ENCODE measurements at places on chromosomes 6 and 20. TPM values are rescaled to one million over a fixed set of nuclear protein-coding genes. Genes with fewer than 3 reads are reported as not detected.

The PAK5 gene
- total RNA-seq = not detected

The TDRD6 gene
- not detected for total RNA-seq

The SYNDIG1 gene
- not detected for total RNA-seq

The PI3 gene
- not detected for total RNA-seq

The KCNG1 gene
- total RNA-seq = not detected

The TRIM15 gene
- total RNA-seq = not detected

The HCK gene
- total RNA-seq = 0.61 TPM

The PLCB1 gene
- total RNA-seq = 6.2 TPM

DNA sequence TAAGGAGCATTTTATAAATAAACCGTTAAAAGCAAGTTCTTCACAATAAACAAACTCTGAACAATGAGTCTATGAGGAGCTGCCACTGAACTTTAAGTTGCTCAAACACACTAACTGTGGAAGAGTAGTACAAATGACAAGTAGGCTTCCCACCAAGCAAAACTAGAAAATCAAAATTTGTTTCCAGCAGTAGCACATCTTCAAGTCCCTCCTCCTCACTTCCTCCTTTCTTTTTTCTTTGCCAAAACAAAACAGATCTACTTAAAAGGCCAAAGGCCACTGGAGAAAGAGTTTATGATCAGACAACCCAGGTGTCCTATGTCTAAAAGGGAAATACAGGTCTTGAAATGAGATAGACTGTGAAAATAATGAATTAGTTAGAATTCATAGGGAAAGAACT, 17.1 kb upstream of the FAM135A start:
- no peak overlapping the region for H3K27ac ChIP-seq
- H3K4me3 ChIP-seq = no peak overlapping the region

GRCh38 chr20:55166063-55166462, 690.7 kb downstream of the DOK5 start:
- no peak overlapping the region for H3K4me3 ChIP-seq
- no peaks in the 10 kb centered on the region for H3K36me3 ChIP-seq
- H3K4me1 ChIP-seq = no peaks in the 10 kb centered on the region
- no peaks in the 10 kb centered on the region for H3K27me3 ChIP-seq
- no peak overlapping the region for H3K27ac ChIP-seq

- peaks cover 19% of the 10 kb centered on the region for H3K4me1 ChIP-seq
- no peak overlapping the region for H3K4me3 ChIP-seq
- peaks cover 12% of the 10 kb centered on the region for H3K36me3 ChIP-seq
- no peak overlapping the region for H3K27ac ChIP-seq
Observed at GRCh38 chr6:4820704-4821276, 44.6 kb downstream of the CDYL start.

GRCh38 chr6:8017276-8017701, 46.9 kb downstream of the BLOC1S5 start:
- DNase-seq = no peak
- H3K36me3 ChIP-seq = peaks cover 13% of the 10 kb centered on the region
- H3K4me1 ChIP-seq = no peaks in the 10 kb centered on the region
- no peaks in the 10 kb centered on the region for H3K27me3 ChIP-seq
- H3K27ac ChIP-seq = no peak overlapping the region
- no peak overlapping the region for H3K4me3 ChIP-seq

GRCh38 chr6:99521633-99522151, 6.5 kb upstream of the USP45 start:
- H3K27me3 ChIP-seq = peaks cover 6% of the 10 kb centered on the region
- DNase-seq = no peak
- peak overlapping the region; percentile 91 for H3K27ac ChIP-seq
- peak overlapping the region; percentile 95 for H3K4me3 ChIP-seq
- peaks cover 9% of the 10 kb centered on the region for H3K4me1 ChIP-seq

GRCh38 chr6:161215876-161216615, 57.8 kb downstream of the AGPAT4 start:
- no peaks in the 10 kb centered on the region for H3K4me1 ChIP-seq
- DNase-seq = no peak
- peaks cover 2% of the 10 kb centered on the region for H3K36me3 ChIP-seq
- no peaks in the 10 kb centered on the region for H3K27me3 ChIP-seq

- no peaks in the 10 kb centered on the region for H3K36me3 ChIP-seq
- no peaks in the 10 kb centered on the region for H3K27me3 ChIP-seq
- no peak overlapping the region for H3K27ac ChIP-seq
- H3K4me1 ChIP-seq = no peaks in the 10 kb centered on the region
Observed at GRCh38 chr6:9233226-9233625, 797.9 kb upstream of the SLC35B3 start.

DNA sequence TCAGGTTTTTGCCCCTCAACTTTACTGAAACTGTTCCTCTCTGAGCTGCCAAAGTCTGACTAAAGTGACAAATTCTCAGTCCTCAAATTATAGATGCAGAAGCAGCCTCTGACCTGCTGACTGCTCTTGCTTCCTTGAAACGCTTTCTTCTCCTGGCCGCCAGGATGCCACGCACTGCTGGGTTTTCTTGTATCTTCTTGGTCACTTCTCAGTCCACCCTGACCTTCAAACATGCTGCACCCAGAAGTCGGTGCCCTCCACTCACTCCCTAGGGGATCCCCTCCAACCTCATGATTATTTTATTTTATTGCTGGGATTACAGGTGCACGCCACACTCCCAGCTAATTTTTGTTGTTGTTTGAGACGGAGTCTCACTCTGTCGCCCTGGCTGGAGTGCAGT, 24.7 kb downstream of the SYNJ2 start:
- DNase-seq = no peak
- H3K27ac ChIP-seq = no peak overlapping the region
- no peaks in the 10 kb centered on the region for H3K27me3 ChIP-seq
- no peak overlapping the region for H3K4me3 ChIP-seq
- peaks cover 59% of the 10 kb centered on the region for H3K4me1 ChIP-seq
- H3K36me3 ChIP-seq = peaks cover 38% of the 10 kb centered on the region

DNA sequence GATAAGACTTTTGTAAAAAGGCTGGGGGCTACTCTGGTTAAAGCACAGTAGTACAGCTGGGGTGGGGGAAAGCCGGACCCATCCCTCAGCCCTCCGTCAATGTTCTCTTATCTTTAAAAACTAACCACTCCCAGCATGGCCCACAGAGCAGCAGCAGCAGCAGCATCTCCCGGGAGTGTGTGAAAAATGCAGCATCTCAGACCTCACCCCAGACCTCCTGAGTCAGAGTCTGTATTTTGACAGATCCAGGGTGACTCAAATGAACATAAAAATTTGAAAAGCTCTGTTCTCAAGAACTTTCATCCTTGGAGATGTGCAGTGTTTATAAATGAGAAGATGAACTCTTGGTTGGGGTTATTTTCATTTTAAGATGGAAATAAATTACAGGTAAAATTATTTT, 277.7 kb upstream of the ECI2 start:
- H3K4me3 ChIP-seq = no peak overlapping the region
- no peaks in the 10 kb centered on the region for H3K4me1 ChIP-seq
- no peak for DNase-seq
- peaks cover 2% of the 10 kb centered on the region for H3K36me3 ChIP-seq

GRCh38 chr20:61353261-61354000, 101.4 kb downstream of the CDH4 start:
- H3K36me3 ChIP-seq = no peaks in the 10 kb centered on the region
- H3K4me3 ChIP-seq = no peak overlapping the region
- DNase-seq = no peak
- no peak overlapping the region for H3K27ac ChIP-seq
- H3K4me1 ChIP-seq = no peaks in the 10 kb centered on the region

DNA sequence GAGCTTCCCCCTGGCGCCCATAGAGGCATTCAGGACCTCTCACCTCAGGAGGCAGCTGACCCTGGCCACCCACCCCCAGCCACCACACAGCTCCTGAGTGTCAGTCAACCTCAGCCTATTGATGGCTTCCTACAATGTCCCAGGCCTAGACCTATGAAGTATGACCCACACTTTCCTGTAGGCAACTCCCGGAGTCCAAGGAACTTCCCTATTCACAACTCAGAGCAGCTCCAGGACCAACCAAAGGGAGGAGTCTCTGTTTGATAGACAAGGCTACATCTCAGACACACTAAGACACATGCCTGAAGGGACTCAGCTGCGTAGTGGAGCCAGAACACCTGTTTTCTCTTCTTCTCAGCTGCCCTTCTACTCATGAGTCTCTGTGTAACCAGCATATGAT, 169.1 kb downstream of the MAFB start:
- no peaks in the 10 kb centered on the region for H3K36me3 ChIP-seq
- no peaks in the 10 kb centered on the region for H3K27me3 ChIP-seq
- no peak overlapping the region for H3K4me3 ChIP-seq
- H3K27ac ChIP-seq = no peak overlapping the region

- H3K4me1 ChIP-seq = peaks cover 20% of the 10 kb centered on the region
- H3K36me3 ChIP-seq = peaks cover 35% of the 10 kb centered on the region
- DNase-seq = no peak
- peaks cover 23% of the 10 kb centered on the region for H3K27me3 ChIP-seq
- H3K27ac ChIP-seq = no peak overlapping the region
- no peak overlapping the region for H3K4me3 ChIP-seq
Observed at GRCh38 chr20:46058599-46059281, 29.7 kb downstream of the SLC12A5 start.

DNA sequence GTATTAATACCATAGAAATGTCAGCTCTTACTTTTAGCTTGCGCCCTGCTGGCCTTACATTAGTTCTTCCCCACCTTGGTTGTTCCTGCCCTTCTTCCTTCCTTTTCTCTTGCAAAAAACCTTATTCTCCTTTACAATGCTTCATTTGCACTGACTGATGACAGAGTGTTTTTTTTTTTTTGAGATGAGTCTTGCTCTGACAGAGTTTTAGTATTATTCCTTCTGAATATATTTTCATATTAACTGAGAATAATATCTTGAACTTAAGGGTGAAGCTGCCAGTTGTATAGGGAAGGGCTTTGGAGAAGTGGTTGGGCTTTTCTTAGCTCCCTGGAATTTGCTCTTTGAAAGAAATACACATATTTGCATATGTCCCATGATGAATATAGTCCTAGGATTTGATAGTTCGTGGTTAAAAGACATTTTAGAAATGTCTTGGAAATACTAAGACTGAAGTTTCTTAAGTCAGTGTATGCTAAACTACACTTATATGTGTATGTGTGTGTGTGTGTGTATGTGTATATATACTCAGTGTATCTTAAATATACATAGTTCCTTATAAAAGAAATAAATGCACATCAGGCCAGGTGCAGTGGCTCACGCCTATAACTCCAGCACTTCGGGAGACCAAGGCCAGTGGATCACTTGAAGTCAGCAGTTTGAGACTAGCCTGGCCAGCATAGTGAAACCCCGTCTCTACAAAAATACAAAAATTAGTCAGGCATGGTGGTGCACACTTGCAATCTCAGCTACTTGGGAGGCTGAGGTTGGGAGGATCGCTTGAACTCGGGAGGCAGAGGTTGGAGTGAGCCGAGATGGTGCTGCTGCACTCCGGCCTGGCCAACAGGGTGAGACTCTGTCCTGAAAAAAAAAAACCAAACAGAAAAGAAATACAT, 216.1 kb upstream of the MYLIP start:
- no peak overlapping the region for H3K27ac ChIP-seq
- peaks cover 3% of the 10 kb centered on the region for H3K4me1 ChIP-seq
- no peaks in the 10 kb centered on the region for H3K36me3 ChIP-seq
- H3K27me3 ChIP-seq = peaks cover 2% of the 10 kb centered on the region
- no peak overlapping the region for H3K4me3 ChIP-seq
- no peak for DNase-seq

DNA sequence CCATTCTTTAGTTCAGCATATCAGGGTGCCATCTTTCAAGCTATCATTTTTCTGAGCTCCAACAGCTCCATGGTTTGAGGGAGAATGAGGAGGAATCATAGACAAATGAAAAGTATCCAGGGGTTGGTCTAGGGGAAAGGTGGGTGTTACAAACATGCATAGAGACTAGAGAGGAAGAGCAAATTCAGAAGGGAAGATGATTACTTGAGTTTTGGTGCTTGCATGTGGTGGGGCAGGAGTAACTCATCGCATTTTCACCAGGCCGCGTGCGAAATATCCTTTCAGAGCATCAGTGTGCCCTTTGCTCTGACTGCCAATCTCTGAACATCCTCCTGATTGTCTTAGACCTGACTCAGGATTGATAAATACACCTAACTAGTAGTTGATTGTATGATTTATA, 7.7 kb upstream of the BICRAL start:
- no peak for DNase-seq
- H3K36me3 ChIP-seq = peaks cover 4% of the 10 kb centered on the region

DNA sequence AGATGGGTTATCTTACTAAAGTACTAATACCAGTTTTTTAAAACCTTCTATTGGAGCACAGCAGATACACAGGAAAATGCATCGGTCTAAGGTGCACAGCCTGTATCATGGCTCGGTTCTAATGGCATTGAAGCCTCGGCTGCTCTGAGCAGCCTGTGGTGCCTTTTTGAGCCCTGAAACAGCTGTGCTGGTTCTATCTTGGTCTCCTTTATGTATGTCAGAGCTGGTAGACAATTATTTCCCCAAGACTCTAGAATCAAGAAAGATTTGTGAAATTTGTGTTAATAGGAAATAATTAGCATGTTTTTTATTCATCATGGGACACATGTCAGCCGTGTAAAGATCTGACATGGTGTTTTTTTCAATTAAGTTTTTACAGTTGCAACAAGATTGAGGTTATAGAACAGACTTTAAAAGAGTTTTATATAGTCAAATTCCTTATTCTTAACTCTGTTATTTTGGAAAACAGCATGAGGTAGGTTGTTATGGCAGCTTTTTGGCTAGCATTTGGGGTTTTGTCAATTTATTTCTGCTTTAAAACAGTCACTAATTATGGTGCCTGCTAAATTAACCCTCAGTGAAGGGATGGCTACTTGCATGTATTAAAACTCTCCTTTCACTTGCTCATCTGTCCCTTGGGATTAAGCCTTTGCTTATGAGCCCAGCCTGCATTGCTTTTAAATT, 40.3 kb upstream of the C20orf144 start:
- H3K36me3 ChIP-seq = peaks cover 20% of the 10 kb centered on the region
- H3K4me3 ChIP-seq = no peak overlapping the region
- H3K4me1 ChIP-seq = peaks cover 4% of the 10 kb centered on the region
- no peak for DNase-seq
- H3K27me3 ChIP-seq = no peaks in the 10 kb centered on the region
